Stimulated activated naive CD4-positive, alpha-beta T cell (primary cell): ENCODE measurements at places on chromosomes 4 and X.

DNA sequence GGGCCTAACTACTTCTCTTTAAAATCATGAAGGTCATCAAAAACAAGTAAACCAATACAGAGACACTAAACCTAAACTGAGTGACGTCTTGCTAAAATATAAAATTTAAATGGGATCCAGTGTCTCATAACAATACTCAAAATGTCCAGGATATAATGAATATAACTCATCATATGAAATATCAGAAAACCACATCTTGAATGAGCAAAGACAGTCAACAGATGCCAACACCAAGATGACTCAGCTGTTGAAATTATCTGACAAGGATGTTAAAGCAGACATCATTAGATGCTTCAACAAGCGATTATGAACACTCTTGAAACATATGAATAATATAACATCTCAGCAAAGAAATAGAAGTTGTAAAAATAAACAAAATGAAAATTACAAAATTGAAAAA is 8.3 kb downstream of the NAP1L2 start:
- DNase-seq = no peak

DNA sequence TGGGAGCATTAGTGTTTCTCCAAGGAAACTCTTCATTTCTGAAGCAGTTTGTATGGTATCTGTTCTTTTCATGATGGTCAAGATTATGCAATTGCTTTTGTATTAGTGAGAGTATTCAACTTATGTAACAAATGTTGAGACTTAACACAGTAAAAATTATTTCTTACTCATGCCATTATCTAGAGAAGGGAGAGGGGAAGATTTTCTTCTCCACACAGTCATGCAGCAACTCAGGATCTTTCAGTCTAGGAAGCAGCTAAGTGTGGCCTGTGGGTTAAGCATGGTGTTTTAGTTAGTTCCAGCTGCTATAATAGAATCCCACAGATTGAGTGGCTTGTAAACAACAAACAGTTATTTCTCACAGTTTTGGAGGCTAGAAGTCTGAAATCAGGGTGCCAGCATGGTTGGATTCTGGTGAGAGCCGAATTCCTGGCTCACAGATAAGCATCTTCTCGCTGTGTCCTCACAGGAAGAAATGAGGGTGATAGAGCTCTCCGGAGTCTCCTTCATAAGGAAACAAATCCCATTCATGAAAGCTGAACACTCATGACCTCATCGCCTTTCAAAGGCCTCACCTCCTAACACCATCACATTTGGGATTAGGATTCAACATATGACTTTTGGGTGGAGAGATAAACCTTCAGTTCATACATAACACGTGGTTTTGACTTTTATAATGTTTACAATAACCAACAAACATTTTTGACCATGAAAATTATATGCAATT is 101.2 kb downstream of the FRMPD4 start:
- no peak for DNase-seq

- no peak for DNase-seq
These were observed 73.2 kb downstream of the ZNF827 start for GRCh38 chr4:145865274-145865941.

DNA sequence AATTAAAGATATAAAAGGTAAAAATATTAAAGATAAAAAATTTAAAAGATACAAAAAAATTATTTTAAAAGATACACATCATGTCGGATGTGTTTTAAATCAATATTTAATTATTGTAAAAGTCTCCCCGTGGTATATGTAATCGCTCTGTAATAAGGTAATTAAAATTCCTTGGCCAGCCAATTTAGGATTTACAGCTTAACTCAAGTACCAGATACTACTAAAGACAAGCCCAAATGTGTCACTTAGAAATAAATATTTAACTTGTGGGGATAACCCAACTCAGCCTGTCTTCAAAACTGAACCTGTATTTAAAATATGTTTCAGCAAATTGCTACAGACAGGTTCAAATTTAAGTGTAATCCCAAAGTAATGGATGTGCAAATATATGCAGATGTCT is 56.0 kb downstream of the GPR82 start:
- DNase-seq = no peak

DNA sequence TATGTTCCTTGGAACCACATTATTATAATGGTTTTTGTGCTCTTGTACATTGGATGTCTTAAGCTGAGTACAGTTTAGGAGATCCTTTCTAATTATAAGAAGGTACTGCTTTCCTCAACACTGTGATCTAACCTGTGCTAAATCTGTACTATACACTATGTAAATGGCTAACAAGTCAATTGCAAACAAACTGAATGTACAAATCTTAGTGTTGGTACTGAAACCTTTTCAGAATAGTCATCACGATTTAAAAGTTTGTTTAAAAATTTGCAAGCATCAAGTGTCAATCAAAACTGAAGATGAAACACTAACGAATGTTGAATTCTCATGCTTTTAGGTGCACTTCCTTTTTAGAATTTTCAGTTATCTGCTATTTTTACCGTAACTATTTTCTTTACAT is 2090.4 kb upstream of the TENM3 start:
- DNase-seq = no peak

DNA sequence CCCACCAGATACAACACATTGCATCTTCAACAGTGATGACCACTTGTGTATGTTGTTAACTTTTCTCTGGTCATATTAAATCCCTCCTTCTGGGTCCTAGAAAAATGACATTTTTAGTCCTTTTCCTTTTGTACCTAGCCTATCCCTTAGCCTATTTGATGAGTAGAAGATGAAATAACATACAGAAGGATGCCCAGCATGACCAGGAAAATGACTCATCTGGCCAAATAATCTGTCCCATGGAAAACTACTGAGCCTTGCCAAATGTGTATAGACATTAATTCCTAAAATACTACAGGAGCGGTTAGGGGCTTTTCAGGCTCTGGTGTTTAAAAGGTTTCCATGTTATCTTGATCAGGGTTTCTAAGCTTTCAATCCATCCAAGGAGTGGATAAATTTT is 129.0 kb upstream of the KCNIP4 start:
- DNase-seq = no peak
